Astrocyte of the cerebellum (primary cell): ENCODE measurements at places on chromosomes 4 and X.

DNA sequence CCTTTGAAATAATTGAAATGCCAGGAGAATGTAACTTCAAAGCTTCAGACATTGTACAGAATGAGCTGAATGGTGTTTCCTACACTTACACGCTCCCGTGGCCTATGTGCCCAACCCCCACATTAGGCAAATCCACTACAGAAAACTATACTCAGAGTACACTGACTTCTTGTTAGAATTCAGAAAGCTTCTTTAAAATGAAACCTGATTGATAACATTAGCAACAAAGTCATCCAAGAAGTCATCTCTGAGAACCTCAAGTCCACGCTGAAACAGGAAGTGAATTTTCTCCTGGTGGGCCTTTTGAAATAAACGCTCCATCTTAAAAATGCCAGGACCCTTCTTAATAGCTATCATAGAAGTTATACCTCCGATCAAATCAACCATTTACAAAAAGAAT is 136.3 kb downstream of the TSPAN5 start:
- DNase-seq, result no peak

- peak; percentile 58 for DNase-seq
These were observed 30.3 kb upstream of the UTP14A start for GRCh38 chrX:129875669-129876068.

GRCh38 chrX:17830211-17830610 is 30.9 kb downstream of the RAI2 start:
- DNase-seq, result no peak

DNA sequence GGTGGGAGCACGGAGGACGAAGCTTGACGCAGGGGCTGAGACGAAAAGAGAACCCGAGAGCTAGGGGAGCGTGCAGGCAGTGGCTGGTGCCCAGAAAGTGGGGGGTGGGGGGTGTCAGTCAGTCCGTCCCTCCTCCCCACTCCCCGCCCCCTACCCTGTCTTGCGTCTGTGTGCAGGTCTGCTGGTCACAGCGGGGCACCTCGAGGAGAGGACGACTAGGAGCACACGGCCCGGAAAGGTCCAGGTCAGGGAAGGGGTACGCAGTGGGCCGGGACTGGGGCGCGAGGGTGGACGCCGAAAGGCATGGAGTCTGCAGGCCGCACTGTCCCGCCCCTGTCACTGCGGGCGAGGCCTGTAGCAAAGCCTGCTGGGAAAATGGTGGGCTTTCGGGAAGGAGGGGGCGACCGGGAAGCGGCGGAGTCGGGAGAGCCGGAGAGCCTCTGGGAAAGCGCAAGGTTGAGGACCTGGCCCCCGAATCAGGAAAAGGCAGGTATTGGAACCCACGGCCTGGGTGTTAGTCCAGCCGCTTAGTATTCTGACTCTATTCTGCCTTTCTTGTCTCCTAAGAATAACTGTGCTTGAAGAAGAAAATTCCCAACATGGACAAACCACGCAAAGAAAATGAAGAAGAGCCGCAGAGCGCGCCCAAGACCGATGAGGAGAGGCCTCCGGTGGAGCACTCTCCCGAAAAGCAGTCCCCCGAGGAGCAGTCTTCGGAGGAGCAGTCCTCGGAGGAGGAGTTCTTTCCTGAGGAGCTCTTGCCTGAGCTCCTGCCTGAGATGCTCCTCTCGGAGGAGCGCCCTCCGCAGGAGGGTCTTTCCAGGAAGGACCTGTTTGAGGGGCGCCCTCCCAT is 769 bp downstream of the TCEAL1 start:
- DNase-seq, result no peak

DNA sequence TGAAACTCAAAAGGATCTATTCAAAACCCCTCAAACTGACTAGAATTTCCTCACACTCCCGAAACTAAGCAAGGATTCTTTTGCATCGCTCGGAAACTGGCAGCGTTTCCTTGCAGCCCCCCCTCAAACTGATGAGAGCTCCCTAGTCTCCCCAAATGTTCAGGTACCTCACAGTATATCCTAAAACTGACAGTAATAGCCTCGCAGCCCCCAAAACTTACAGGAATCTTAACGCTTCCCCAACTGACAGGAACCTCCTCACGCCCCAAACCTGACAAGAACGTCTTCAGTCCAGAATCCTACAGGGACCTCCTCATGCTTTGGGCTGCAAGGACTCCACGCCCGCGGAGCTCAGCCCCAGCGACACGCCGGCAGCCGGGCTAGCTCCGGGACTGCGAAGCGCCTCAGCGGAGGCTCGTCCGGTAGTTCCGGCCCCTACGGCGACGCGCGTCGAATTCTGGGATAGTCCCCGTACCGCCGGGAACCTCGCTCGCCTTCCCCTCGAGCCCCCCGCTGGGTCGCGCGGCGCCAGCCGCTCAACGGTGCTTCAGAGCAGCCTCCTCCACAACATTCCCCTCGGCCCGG is 640 bp downstream of the PHF8 start:
- DNase-seq, result no peak

DNA sequence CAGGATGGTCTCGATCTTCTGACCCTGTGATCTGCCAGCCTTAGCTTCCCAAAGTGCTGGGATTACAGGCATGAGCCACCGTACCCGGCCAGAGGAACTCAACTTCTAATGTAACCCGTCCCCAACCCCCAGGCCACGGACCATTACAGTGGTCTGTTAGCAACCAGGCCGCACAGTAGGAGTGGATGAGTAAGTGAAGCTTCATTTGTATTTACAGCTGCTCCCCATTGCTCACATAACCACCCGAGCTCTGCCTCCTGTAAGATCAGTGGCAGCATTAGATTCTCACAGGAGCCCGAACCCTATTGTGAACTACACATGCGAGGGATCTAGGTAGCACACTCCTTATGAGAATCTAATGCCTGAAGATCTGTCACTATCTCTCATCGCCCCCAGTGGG is 119.6 kb downstream of the SHROOM3 start:
- DNase-seq, result no peak

- DNase-seq, result no peak
These were observed 173.9 kb downstream of the CHIC2 start for GRCh38 chr4:53890461-53890860.

- no peak for DNase-seq
These were observed 18.2 kb downstream of the MRFAP1 start for GRCh38 chr4:6658597-6659075.

DNA sequence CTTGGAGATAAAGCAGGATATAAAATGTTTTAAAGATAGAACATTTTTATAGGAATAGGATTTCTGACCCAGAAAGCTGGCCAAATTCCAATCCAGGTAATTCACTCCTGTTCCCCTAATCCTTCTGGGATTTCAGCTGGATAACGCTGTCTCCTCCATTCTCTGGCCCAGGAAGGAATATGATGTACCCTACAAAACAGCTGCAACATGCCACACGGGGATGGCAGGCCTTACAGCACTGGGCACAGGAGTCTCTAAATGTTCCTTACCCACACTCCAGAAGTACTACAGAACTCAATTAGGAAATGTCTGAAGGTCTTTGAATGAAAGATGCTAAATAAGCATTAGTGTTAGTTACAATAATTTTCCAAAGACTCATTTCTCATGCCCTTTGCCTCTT is 15.8 kb downstream of the CAMK2D start:
- no peak for DNase-seq

GRCh38 chr4:15109600-15109999 is 107.3 kb downstream of the CPEB2 start:
- DNase-seq, result no peak

DNA sequence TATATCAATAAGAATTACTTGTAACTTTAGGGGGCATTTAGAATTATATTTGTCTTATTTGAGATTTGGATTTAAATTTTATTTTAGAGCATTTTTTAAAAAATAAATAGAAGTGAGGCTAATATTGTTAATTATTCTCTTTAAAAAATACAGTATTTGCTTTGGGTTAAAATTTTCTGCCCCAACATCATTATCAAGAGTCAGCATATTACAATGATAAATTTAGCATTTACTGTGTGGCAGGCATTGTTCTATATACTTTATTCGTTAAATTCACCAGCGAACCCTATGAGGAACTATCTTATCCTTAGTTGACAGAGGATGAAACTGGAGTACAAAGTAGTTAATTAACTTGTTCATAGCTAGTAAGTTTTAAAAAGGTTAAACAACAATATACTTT is 34.0 kb downstream of the UBE2K start:
- DNase-seq, result no peak

DNA sequence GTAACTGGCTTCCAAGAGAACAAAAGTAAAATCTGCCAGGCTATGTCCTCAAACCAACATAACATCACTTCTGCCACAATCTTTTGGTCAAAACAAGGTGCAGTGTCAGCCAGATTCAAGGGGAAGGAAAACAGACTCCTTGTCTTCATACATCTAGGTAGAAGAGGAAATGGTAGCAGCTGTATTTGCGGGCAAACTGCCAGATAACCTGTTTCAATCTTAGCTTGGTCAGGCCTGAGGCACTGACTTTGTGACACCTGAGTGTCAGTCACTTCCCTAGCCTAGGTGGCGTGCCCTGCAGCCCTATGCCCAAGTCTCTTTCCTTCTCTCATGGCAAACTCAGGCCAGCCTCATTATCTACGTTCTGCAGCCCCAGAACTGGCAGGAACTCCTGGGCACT is 146.2 kb upstream of the JADE1 start:
- no peak for DNase-seq

DNA sequence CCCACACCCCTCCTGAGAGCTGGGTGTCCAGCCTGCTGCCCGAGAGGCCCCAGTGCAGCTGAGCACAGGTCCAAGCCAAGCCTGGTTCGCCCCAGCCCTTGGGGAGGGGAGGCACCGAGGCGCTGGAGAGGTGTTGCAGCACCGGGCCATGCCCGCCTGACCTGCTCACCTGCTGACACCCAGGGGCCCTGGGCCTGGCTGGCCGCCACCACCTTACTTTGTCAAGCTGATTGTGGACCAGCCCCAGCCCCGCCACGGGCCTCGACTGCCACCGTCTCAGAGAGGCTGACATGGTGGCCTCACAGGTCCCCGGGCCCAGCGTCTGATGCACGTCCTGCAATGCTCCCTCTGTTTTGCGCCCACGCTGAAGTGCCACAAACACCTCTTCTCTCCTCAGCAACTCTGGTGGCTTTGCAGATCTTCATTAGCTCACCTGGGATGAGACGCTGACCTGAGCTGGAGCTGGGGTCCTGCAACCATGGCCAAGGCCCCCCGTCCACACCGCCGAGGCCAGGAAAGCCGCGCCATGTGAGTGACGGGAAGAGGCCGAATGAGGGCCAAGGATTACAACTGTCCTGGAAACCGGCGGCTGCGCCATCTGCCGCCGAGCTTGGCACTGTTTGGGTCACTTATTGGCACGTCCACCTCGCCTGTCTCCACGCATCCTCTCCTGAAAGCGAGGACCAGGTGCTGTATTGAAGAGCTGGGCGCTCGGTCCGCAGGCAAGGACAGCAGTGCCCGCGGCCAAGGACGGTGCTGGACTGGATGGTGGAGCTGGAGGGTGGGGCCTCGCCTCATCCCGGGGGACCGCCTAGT is 7.6 kb downstream of the CPLX1 start:
- no peak for DNase-seq

DNA sequence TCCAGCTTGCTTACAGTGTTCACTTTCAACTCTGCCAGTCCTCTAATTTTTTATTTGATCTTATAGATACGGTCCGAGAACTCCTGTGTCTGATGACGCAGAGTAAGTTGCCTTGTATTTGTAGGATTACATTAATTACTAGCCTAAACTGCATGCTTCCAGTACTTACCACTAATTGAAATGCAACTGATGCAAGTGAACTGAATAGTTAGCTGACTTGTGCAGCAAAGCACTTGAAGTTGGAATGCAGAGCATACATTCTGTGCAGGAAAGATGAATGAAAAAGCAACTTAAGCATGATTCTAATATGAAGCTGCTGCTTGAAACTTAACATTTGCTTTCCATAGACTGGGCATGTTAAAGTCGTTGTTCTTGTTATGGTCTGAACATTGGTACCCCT is 100.9 kb downstream of the LIMCH1 start:
- DNase-seq, result no peak

- no peak for DNase-seq
These were observed 14.4 kb downstream of the STK26 start for GRCh38 chrX:132037479-132037993.

- no peak for DNase-seq
These were observed 740.3 kb upstream of the FRG1 start for GRCh38 chr4:189200353-189200752.

DNA sequence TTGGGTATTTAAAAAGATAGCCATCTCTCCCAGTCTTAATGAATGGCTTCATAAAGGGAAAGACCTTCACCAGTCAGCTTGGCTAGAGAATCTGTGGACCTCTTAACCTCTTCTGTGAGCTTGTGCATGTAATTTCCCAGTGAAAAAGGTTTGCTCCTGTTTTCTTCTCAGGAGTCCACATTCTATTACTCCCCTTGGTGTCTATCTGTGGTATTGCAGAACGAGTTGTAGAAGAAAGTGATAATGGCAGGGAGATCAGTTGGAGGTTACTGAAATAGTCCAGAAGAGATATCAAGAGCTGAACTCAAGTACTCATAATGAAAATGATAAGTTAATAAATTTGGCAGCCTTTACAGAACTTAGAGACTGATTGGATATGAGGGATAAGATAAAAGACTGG is 16.5 kb upstream of the VAMP7 start:
- no peak for DNase-seq

DNA sequence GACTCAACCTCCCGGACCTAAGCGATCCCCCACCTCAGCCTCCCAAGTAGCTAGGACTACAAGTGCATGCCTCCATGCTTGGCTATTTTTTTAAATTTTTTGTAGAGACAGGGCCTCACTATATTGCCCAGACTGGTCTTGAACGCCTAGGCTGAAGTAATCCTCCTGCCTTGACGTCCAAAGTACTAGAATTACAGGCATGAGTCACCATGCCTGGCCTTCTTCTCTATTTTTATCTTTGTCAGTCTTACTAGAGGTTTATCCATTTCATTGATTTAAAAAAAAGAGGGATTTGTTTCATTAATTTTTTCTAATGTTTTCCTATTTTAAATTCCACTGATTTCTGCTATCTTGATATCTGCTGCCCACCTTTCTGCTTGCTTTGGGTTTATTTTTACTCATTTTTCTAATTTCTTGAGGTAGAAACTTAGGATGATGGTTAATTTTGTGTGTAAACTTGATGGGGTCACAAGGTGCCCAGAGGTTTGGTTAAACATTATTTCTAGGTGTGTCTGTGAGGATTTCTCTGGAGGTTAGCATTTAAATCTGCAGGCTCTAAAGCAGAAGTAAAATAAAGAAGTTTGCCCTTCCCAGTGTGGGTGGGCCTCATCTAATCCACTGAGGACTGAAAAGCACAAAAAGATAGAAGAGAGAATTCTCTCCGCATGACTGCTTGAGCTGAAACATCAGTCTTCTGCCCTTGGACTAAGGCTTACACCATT is 116.2 kb upstream of the DCLK2 start:
- DNase-seq, result no peak

GRCh38 chrX:13716455-13716854 is 18.0 kb downstream of the TRAPPC2 start:
- no peak for DNase-seq
